Activated CD4-positive, alpha-beta T cell treated with anti-CD3 and anti-CD28 coated beads, Interleukin-2, amount 10 ng/mL, durations not matched to agents 24 days and 14 days (primary cell): ENCODE measurements at places on chromosomes 1 and 21. TPM values are rescaled to one million over a fixed set of nuclear protein-coding genes. Genes with fewer than 3 reads are reported as not detected.
A peak's percentile ranks its signal among the peaks of the same experiment; 100 is the strongest.

GRCh38 chr1:43831851-43832250 lies 101.8 kb upstream of the ARTN start:
- no peak for DNase-seq

Gene IQGAP3
- 10.5 and 11.2 TPM in 2 replicates for total RNA-seq

Gene MSH4
- 0.33 and 0.42 TPM in 2 replicates for total RNA-seq

DNA sequence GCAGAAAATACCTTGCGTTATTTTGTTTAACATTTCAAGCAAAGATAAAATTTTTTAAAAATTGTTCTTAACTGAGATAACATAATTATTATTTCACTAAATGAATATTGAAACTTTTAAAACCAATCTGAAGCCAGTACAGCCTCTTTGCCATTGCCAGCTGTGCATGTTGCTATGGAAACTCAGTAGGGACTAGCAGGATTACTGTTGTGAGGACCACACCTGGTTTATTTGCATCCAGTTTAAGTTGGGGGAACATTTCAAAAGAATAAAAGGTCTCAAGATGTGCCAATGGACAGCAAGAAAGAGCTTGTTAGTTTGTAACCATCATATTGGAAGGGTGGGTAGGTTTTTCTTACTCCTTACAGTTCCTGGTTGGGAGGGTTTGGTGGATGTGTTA lies 80.7 kb downstream of the POU2F1 start:
- DNase-seq = no peak

DNA sequence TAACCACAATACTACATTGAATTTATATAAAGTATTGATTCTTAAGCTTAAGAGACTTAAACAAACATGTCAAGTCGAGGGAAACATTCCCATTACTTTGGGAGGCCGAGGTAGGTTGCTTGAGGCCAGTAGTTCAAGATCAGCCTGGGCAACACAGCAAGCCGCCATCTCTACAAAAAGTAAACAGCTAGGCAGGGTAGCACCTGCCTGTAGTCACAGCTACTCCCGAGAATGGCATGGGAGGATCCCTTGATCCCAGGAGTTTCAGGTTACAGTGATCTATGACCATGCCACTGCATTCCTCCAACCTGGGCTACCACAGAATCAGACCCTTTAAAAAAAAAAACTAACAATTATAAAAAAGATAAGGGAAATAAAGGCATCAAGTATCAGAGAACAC lies 50.4 kb downstream of the EIF4G3 start:
- peak; percentile 8 for DNase-seq

Gene FAM72A
- 29.1 and 35.5 TPM in 2 replicates for total RNA-seq

DNA sequence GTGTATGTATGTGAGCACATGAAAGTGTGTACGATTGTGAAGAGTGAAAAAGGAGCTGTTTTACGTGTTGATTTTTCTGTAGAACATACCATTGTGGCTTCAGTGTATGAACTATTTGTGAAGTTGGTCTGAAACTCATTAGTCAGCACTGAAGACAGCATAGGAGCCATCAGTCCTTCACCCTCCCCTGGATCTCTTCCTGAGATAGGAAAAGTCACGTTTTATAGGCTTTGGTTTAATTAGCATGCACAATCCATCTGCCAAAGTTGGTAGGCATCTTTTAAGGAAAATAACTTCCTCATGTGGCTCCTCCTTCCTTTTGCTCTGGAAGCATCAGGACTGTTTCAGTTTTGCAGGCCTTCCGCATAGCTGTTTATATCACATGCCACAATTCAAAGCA lies 1.4 kb upstream of the RABIF start:
- DNase-seq = no peak

GRCh38 chr1:92736395-92736794 lies 48.5 kb downstream of the EVI5 start:
- DNase-seq = no peak

Gene FABP3
- not detected in 2 replicates for total RNA-seq

GRCh38 chr1:42368096-42368795 lies 12.3 kb upstream of the RIMKLA start:
- no peak for DNase-seq

DNA sequence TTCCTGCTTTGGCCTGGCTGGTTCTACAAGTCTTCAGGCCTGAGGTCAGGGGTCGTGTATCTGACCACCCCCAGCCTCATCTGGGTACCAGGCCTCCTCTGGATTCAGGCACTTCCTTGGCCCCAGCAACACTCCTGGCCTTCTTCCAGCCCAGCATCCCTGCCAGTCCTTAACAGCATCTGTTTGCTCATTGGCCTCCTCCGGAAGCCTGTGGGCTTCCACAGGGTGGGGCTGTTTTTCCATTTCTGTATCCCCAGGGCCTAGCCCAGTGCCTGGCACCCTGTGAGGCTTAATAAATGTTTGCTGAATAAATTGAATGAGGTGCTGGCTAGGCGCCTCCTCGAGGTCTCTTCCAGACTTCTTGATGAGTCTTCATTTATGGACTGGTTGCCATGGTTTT lies 21.5 kb upstream of the GPR37L1 start:
- no peak for DNase-seq

- DNase-seq = no peak
Observed at GRCh38 chr1:198387587-198387986, 152.9 kb downstream of the ATP6V1G3 start.

GRCh38 chr1:36737767-36738166 lies 255.1 kb upstream of the CSF3R start:
- DNase-seq = no peak

- DNase-seq = no peak
Observed at GRCh38 chr1:80993154-80993980, 807.4 kb upstream of the ADGRL2 start.

Gene ANKRD34A
- 4.8 and 5.2 TPM in 2 replicates for total RNA-seq

DNA sequence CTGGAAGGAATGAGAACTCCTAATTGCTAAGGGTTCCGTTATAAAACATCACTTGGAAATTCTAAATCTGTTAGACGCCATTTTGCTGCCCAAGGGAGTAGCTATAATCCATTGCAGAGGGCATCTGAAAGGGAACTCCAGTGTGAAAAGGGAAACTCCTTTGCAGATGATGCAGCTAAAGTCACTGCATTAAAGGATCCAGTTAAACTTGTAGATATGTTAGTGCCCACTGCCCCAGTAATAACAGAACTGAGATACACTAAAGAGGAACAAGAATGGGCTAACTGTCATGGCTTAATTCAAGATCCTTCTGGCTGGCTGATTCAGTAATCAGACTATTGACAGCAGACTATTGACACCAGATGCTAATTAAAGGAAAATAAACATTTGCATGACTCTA lies 81.8 kb upstream of the KIAA0040 start:
- DNase-seq = no peak

Gene GPR52
- 2.5 and 3.0 TPM in 2 replicates for total RNA-seq

Gene TP53BP2
- 37.1 and 47.7 TPM in 2 replicates for total RNA-seq

Gene CNN3
- total RNA-seq = 2.5 and 2.7 TPM in 2 replicates

DNA sequence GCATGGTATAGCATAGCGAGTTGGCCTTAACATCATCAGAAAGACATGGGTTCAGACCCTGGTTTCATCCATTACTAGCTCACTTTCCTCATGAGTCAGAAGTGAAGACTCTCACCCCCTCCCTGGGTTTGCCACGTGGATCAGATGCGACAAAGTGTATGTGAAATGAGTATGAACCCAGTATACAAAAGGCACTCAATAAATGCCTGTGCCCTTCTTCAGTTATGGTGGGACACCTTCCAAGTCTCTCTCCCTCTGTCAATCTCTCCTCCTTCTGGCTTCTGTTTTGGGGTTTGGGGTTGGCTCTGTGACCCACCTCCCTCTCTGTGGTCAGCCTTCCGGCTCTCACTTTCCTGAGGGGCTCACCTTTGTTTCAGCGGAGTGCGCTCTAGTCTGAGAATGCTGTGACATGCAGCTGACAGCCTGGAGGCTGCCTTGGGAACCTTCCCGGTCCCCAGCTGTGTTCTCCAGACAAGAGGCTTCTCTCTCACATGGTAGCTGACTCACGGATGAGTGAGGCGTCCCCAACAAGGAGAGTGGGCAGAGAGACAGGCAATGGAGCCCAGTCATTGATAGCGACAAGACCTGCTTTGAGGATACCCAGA lies 155.0 kb upstream of the EDN2 start:
- peak; percentile 71 for DNase-seq
